Naive thymus-derived CD4-positive, alpha-beta T cell (primary cell): ENCODE measurements at places on chromosomes 13 and 19. TPM values are rescaled to one million over a fixed set of nuclear protein-coding genes. Genes with fewer than 3 reads are reported as not detected.

GPC5 gene
- not detected for total RNA-seq

ZNF526 gene
- 8.6 TPM for total RNA-seq

ZNF627 gene
- total RNA-seq: 15.4 TPM

IGFL1 gene
- total RNA-seq: not detected

TLE6 gene
- not detected for total RNA-seq

HS6ST3 gene
- total RNA-seq: not detected

NLRP4 gene
- not detected for total RNA-seq

LPAR2 gene
- total RNA-seq: 75.0 TPM

ATF5 gene
- total RNA-seq: 14.9 TPM

ZNF616 gene
- total RNA-seq: 4.6 TPM

ELOF1 gene
- 48.4 TPM for total RNA-seq

CBARP gene
- total RNA-seq: not detected

NLRP12 gene
- 0.14 TPM for total RNA-seq

LHB gene
- total RNA-seq: not detected

KCNN4 gene
- total RNA-seq: 52.8 and 53.4 TPM in 2 replicates

GIPR gene
- 6.0 TPM for total RNA-seq

EPS8L1 gene
- 4.1 and 6.8 TPM in 2 replicates for total RNA-seq

RFPL4A gene
- total RNA-seq: not detected

SIGLEC12 gene
- 0.21 TPM for total RNA-seq

FARSA gene
- total RNA-seq: 34.7 TPM

JSRP1 gene
- total RNA-seq: not detected

CEACAM16 gene
- total RNA-seq: not detected in 2 replicates

UHRF1 gene
- 0.08 TPM for total RNA-seq
